NCI-H1092 (cell line): ENCODE measurements at places on chromosomes 16 and 17.

DNA sequence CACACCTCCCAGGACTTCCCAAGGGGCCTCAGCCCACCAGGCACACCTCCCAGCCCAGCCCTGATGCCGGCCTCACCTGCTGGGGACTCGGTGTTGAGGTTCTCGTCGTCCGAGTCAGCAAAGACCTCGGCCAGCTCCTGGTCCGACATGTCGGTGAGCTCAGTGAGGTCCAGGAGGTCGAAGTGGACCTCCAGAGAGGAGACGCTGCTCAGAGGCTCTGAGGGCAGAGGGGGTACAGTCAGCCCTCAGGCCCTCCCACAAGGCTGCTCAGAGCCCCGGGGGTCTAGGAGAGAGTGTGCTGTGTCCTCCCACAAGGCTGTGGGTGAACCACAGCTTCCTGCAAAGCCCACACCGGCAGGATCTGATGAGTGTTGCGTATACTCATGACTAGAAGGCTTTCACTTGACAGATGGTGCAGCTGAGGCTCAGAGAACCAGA lies 10.5 kb downstream of the DBNDD1 start:
- no peak for DNase-seq

- no peak for DNase-seq
These were observed 9.5 kb upstream of the ITGA2B start for GRCh38 chr17:44398692-44399691.

DNA sequence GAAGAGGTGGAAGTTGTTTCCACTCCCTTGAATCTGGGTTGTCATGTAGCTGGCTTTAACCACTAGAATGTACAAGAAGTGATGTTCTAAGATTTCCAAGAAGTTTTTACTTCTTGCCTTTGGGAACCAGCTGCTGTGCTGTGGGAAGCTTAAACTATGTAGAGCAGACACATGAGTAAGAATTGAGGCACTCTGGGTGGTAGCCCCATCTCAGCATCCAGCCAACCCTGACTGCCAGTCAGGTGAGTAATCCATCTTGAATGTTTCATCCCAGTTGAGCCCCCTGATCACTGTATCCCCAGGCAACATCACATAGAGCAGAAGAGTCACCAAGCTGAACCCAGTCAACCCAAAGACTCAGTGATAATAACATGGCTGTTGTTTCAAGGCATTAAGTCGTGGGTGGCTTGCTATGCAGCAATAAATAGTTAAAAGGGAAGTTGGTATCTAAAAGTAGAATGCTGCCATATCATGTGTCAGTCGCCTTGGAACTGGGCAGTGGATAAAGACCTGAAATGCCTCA lies 62.8 kb upstream of the GPR139 start:
- no peak for DNase-seq

- DNase-seq = no peak
These were observed 17.1 kb upstream of the CDH1 start for GRCh38 chr16:68719993-68720489.

DNA sequence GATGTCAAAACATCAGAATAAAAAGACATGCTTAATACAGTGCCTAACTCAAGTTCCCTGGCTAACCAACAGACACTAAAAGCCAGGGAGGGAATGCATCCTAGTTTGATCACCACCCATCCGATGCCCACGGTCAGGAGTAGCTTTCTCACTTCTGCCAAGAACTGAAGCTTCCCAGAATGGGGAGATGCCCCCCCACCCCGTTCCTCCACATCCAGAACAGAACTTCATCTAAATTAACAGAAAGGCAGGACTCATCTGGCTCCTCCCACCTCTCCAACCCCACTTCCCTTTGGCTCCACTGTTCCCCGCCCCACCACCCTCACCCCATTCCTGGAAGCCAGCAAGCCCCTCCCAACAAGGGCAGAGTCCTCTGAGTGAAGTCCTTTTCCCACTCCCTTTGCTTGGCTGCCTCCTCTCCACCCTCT lies 33.7 kb downstream of the GDE1 start:
- no peak for DNase-seq

DNA sequence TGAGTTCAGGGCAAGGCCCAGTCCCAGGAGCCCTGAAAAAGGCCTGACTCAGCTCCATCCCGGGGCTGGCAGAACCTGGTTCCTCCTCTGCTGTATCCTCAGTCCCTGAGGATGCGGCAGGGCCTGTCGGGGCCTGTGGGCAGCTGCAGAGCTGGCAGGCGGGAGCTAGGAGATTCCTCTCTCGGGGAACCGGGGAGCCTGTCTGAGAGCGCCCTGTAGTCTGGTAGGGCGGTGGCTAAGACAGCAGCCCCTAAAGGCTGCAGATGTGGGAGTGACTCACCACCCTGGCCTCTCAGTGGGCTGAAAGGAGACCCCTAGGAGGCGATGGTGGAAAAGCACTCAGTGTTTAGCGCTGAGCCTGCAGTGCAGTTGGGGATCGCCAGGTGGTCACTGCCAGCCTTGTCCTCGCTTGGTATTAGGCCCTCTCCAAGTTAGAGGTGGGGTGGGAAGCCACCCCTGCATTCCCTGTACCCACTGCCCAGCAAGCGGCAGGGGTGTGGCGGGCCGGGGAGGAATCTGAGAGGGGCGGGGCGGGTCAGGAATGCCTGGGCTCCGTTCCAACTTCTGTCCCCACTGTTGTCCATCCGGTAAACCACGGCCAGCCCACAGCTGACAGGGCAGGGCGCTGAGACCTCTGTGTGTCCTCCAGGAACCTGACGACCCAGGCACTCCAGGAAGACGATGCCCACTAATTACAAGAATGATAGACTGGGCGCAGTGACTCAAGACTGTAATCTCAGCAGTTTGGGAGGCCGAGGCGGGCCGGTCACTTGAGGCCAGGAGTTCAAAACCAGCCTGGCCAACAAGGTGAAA lies 29.5 kb upstream of the CDH1 start:
- no peak for DNase-seq

DNA sequence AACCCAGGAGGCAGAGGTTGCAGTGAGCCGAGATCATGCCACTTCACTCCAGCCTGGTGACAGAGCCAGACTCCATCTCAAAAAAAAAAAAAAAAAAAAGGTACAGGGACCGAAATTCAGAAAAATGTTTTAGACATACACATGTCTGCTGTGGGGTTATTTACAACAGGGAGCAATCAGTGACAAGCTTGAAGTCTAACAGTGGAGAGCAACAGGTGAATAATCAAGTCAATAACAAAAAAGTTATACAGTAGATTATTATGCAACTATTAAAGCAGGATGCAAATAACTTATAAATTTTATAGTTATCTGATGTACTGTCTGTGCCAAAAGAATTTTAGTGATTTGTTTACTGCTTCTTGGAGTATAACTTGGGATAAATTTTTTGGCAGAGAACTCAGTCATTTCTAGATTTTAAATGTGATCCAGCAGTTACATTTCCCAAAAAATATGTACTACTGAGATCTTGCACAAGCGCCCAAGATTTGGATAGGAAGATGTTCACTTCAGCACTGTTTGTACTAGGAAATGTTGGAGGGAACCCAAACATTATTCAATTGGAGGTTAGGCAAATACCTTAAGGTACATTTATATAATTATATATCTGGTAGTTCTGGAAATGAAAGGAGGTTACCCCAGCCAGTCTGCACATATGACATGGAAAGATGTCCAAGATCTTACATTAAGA lies 34.1 kb downstream of the EEF2K start:
- DNase-seq = no peak

- no peak for DNase-seq
These were observed 20.7 kb upstream of the IL21R start for GRCh38 chr16:27381236-27381635.

DNA sequence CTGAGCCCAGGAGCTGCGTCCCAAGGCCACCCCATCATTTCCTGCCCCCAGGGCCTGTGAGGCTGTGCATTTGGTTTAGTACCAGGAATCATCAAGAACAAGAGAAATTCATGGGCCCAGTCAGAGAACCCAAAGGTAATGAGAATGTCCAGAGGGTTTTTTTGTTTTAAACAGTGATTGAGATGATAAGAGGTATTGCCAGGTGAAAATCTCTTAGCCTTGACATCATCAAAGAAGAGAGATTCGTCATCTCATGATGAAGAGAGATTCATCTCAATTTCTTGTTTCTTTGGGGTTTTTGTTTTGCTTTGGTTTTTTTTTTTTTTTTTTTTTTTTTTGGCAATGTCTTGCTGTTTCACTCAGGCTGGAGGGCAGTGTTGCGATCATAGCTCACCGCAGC lies 170.6 kb upstream of the CACNG5 start:
- no peak for DNase-seq

GRCh38 chr16:7419441-7419840 lies 86.8 kb downstream of the RBFOX1 start:
- DNase-seq = no peak

DNA sequence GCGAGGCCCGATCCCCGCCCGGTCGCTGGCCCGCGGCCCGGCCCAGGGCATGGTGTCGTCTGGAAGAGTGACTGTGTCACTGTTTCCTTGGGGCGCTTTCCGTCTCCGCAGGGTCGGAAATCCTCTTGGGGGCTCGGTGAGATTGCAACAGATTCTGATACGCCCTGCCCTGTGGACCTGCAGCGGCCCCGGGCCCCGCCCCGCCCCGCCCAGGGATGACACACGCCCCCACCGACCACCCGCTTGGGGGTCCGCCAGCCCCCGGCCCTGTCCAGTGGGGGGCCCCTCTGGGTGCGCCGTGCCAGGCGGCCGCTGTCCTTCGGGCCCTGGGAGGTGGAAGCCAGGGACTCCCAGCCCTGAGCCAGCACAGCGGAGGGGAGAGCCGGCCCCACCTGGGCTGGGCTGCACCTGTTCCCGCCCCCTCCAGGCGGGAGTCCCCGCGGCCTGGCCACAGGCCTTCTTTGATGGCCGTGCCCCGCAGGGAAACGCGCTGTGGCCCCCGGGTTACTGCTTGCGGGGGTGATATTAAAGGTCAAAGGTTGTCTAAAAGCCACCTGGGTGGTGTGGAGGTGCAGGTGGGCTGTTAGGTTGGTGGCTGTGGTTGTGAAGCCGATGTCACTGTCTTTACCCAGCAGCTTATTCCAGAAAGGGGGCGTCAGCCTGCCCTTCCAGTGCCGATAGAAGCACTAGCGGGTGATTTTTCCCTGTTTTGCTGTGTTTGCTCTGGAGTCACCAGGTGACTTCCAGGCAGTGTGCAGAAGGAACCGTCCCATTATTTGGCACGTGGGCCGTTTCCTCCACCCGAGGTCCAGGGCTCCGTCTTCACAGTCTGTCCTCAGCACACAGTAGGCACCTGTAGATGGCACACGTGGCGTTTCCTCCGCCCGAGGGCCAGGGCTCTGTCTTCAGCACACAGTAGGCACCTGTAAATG lies 752 bp downstream of the TBC1D24 start:
- DNase-seq = no peak

GRCh38 chr16:3212006-3212405 lies 23.0 kb downstream of the ZNF200 start:
- no peak for DNase-seq

- no peak for DNase-seq
These were observed 1.6 kb downstream of the ALG1 start for GRCh38 chr16:5073279-5073629.

GRCh38 chr16:29789775-29790182 lies 772 bp upstream of the KIF22 start:
- DNase-seq = no peak

GRCh38 chr17:4591529-4591928 lies 7.2 kb downstream of the SMTNL2 start:
- DNase-seq = no peak

DNA sequence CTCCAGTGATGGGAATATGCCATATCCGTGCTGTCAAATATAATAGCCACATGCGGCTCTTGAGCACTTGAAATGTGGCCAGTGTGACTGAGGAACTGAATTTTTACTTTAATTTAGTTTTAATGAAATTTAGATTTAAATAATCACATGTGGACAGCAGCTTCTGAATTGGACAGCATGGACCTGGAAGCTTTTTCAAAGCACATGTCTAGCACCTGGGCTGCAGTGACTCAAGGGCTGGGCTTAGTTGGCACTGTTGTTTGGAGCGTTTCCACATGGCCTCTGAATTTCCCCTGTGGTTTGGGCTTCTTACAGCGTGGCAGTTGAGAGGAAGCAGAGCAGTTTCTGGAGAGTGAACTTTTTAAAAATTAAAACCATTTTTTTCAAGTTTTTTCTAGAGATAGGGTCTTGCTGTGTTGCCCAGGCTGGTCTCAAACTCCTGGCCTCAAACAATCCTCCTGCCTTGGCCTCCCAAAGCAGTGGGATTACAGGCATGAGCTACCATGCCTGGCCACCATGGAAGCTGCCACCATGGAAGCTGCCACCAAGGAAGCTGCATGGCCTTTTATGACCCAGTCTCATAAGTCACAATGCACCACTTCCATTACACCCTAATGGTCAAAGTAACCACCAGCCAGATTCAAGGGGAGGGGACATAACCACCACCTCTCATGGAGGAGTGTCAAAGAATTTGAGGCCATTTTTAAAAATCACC lies 6.7 kb upstream of the TOB1 start:
- no peak for DNase-seq

GRCh38 chr17:17818088-17818526 lies 18.7 kb downstream of the SREBF1 start:
- no peak for DNase-seq

- DNase-seq = no peak
These were observed 100.3 kb downstream of the IRX5 start for GRCh38 chr16:55030944-55031343.

GRCh38 chr17:31535581-31535981 lies 144.1 kb downstream of the RAB11FIP4 start:
- no peak for DNase-seq

DNA sequence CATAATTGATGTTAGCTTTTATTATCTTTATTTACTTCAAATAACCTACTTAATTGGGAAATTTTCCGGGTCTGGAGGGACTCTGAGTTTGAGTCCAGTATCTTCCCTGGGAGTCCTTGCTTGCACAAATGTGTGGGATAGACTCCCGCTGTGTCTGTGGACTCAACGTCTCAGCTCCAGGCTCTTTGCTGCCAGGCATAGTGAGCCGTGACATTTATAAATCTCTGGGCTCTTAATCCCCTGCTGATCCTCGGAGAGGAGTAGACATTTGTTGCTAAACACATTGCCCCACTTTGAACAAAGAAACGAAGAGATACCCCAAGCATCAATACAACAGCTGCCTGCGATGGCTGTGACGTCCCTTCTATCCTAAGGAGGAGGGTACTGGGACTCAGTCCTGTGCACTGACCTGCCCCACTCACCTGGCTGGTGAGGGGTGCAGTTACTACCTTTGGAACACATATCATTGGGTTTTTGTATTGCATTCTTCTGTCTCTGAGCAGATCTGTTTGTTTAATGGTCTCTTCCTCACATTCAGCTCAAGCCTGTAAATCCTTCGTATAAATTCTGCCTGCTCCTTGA lies 316.9 kb downstream of the HAPSTR1 start:
- no peak for DNase-seq
